ENCODE measurements at places on chromosomes 12 and 14.

DNA sequence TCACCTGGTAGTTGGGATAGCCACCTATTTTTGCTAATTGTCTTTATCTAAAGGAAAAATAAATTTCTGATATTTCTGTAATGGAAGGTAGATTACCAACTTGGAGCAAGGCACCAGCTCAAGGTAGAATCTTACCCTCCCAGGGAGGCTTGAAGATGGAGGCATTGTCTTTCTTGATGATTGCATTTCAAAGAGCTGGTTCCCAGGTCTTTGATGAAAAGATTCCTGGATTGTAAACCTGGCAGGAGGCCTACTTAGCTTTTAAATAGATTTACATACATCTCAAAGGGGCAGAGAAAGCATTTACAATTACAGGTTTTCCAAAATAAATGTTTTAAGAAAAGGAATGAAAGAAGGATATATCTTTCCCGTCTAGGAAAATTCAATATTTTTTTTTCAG lies 729.2 kb downstream of the LRFN5 start:
- no peak for DNase-seq

DNA sequence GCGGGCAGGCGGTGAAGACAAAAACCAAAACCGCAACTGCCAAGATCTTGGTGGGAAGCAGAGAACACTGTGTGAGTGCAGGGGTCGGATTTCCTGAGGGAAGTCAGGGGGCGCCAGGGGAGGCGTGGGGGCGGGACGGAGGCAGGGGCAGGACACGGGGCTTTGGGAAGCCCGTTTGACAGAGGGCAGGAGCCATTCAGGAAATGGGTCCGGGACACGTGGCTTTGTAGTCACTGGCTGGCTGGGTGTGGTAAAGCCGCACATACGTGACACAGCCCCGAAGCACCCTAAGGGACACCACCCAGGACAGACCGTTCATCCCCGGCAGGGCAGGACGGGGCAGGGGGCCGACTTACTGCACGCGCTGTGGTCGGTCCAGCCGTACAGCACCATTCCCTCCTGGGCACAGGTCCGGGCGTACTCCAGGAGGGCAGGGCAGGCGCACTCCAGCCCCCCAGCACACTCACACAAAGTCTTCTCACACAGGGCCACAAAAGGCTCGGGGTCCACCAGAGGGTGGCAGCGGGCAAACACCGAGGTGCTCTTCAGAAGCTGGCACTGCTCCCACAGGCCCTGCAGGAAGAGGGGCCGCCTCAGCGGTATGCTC lies 49.4 kb downstream of the VWF start:
- DNase-seq: no peak

- DNase-seq: no peak
These were observed 645 bp downstream of the FOXA1 start for GRCh38 chr14:37594238-37594970.

GRCh38 chr12:89697296-89697695 lies 11.3 kb downstream of the ATP2B1 start:
- no peak for DNase-seq

Data from stimulated activated CD8-positive, alpha-beta memory T cell treated with anti-CD3 and anti-CD28 coated beads, Interleukin-2, amount 100 ng/mL, for 1 hour (primary cell).